ENCODE measurements at places on chromosomes 5 and 9. TPM values are rescaled to one million over a fixed set of nuclear protein-coding genes. Genes with fewer than 3 reads are reported as not detected.

Gene SYK
- total RNA-seq, result not detected

Gene TMC1
- total RNA-seq, result 0.36 TPM

Gene KCNV2
- not detected for total RNA-seq

Gene ADRA1B
- total RNA-seq, result not detected

Gene INSL4
- not detected for total RNA-seq

Gene PTPRD
- total RNA-seq, result 13.7 TPM

Gene GPR151
- not detected for total RNA-seq

Gene HRCT1
- total RNA-seq, result 0.81 TPM

Gene NOXA1
- 0.36 TPM for total RNA-seq

Measured in fibroblast of the aortic adventitia (primary cell).